ENCODE measurements at places on chromosomes 2 and 18.

DNA sequence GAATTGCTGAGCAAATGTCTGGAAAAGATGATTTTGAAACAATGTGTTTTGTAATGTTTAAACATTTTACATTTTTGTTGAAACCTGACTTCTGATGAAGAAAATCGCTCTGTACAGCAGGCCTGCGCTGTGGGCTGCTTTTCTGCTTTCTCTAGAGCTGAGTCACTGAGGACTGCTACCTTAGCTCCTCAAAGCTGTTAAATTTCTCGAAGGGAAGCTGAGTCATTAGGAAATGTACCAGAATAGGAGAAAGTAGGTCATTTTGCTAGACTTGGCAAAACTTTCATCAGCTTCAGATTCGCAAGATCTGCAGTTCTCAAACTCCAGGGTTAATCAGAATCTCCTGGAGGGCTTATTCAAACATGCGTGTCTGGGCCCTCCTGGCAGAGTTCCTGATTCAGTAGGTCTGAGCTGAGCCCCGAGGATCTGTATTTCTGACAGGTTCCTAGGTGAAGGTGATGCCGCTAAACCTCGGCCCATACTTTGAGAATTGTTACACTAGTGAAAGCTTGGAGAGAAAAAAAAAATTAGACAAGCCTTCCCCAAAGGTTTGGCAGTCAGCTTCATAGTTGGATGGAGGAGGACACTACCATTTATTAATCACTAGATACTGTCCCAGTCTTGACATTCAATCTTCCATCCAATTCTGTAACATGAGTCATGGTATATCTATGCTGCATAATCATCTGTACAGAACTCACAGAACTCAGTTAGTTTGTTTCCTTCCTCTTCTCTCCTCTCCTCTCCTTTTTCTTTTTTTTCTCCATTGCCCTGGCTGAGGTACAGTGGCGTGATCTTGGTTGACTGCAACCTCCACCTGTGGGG is 297.6 kb downstream of the PARD3B start:
- DNase-seq: peak; percentile 85

GRCh38 chr2:58649756-58650155 is 408.6 kb upstream of the FANCL start:
- DNase-seq: no peak

- peak; percentile 88 for DNase-seq
Observed at GRCh38 chr2:30367232-30368070, 79.6 kb upstream of the LCLAT1 start.

DNA sequence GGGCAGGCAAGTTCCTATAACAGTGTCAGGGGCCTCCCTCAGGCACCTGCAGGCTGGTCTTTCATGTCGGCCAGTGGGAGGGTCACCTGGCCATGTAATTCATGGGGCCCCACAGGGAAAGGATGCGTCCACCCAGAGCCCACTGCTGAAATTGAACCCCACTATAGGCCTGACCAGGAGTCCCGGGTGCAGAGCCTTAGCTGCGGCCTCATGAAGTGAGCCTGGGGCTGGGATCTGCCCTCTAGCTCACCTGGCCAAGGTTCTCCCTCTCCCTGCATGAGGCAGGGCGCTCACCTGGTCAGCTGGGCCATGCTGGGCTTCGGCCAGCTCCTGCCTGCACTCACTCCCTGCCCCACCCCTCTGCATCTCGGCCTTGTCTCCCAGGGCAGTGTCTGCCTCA is 41.1 kb downstream of the C1QL2 start:
- DNase-seq: no peak

GRCh38 chr18:55523001-55523400 is 65.0 kb downstream of the TCF4 start:
- no peak for DNase-seq

GRCh38 chr2:203867561-203868200 is at the start of gene CTLA4:
TSS of gene CTLA4 (plus strand) at chr2:203867771. CDS start at chr2:203867943, 172 bp downstream.
- no peak for DNase-seq

- no peak for DNase-seq
Observed at GRCh38 chr18:63306819-63307550, 12.6 kb downstream of the BCL2 start.

DNA sequence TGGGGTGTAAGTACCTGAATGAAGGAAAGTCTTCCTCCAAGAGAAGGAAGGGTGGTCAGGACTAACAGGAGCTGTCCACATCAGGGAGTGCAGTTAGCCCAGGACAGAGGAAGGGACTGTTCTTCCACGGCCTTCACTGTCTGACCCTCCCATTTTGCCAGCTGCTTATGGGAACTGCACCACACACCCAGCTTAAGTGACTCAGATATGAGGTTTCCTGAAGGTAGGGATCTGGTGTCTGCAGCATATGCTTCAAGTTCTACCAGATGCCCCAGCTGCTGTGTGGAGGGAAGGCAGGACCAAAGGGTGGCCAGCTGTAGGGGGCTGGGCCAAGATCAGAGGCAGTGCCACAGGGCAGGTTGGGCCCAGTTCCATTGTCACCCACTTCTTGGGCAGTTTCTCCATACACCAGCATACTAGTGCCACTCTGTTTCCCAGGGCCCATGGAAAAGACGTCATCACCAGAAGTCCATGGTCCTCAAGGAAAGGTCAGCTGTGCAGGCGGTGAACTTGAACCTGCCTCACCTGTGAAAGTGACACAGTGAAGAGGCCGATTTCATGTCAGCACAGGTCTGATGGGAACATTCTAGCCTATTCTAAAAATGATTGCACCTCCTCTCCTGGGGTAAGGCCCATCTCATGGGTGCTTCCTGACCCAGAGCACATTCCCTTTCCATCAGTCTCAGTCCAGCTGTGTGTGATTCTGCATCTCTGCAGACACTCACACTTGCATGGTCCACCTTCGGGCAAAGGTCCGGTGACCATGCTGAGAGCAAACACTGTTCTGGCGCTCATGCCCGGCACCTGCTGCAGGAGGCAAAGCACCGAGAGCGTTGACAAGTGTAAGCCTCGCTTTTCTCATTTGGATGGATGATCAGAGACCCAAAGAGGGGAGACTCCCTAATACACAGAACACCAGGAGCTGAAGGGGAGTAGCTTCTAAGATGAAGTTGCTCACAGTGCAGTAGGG is 68.0 kb downstream of the ACAA2 start:
- DNase-seq: no peak

DNA sequence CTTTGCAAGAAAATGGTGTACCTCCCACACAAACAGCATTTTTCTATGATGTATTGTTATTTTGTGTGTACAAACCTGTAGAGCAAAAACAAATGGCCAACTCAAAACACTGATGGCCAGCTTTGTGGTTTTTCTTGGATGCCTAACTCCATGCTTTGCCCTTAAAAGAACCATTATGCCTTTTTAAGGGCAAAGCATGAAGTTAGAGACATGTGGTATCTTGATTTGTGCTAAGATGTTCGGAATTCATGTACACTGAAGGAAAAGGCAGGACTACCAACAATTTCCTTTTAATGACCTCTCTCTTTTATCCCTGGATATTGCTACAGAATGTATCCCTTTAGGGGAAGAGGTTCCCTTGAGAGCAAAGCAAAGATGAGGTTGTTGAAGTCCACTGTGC is 273.6 kb downstream of the SCG2 start:
- DNase-seq: peak; percentile 38

DNA sequence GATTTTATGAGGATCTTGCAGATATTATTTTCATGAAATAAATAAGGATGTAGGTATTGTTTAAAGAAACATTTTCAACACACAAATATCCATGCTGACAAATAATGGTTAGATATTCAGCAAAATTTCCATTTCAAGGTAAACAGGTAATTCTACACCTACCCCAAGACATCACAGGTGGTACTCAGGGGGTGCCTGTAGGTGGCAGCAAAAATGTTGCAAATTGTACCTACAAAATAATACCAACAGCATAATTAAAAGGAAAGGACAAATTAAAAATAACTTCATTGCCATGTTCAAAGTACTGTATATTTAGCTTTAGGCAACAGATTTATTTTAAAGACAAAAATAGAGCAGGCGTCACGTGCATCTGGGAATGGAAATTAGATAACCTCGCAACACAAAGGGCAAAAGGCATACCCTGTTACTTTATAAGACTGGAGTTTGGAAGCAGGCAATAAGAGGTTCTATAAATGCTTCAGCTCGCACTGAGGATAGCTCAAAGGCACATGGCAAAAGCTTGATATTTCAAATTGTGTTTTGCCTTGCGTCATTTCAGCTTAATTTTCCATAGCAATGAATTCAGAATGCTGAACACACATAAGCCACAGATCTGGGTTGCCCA is 630.5 kb downstream of the TDRD15 start:
- DNase-seq: peak; percentile 12

DNA sequence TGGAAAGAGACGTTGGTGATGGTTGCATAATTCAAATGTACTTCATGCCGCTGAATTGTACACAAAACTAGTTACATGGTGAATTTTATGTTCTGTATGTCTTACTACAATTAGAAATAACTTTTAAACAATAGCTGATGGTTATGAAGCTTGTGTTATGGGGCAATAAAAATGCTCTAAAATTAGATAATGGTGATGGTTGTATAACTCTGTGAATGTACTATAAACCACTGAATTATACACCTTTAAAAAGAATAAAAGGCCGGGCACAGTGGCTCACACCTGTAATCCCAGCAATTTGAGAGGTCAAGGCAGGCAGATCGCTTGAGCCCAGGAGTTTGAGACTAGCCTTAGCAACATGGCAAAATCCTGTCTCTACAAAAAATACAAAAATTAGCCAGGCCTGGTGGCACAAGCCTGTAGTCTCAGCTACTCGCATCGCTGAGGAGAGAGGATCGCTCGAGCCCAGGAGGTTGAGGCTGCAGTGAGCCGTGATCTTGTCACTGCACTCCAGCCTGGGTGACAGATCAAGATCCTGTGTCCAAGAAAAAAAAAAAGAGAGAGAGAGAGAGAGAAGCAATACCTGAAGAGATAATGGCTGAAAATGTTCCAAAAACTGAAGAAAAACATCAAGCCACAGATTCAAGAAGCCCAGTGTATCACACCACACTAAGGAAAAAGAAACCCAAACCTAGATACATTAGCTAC is 6.3 kb downstream of the RNU4ATAC start:
- DNase-seq: no peak

- peak; percentile 37 for DNase-seq
Observed at GRCh38 chr18:34153711-34154110, 71.0 kb downstream of the NOL4 start.

DNA sequence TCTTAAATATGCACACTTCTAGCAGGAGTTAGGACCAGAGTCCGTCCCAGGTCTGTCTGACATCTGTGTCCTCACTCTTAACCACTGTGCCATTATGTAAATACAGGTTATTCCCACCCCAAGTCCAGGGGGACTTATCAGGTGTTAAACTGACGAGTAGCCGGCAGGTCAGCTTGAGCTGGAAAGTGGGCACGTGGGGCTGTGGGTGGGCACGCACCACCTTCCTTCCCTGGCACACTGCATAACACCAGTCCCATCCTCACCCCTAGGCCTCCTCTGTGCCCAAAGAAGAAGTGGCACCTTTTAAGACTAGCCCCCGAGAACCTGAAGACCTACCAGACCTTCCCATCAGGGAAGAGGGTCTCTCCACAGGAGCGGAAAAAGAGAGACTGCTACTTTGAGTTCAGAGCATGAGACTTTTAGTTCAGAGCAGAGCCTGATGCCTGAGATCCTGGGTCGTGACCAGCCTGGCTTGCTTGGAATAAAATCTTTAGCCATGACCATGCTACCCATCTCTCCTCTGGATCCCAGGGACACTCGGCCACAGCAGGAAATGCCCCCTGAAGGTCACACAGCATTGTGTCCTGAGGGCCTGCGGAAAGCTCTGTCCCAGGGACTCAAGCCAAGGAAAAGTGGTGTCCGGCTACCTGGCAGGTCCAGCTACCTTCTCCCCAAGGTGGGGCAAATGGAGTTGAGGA is 62.0 kb downstream of the CIB4 start:
- DNase-seq: no peak

DNA sequence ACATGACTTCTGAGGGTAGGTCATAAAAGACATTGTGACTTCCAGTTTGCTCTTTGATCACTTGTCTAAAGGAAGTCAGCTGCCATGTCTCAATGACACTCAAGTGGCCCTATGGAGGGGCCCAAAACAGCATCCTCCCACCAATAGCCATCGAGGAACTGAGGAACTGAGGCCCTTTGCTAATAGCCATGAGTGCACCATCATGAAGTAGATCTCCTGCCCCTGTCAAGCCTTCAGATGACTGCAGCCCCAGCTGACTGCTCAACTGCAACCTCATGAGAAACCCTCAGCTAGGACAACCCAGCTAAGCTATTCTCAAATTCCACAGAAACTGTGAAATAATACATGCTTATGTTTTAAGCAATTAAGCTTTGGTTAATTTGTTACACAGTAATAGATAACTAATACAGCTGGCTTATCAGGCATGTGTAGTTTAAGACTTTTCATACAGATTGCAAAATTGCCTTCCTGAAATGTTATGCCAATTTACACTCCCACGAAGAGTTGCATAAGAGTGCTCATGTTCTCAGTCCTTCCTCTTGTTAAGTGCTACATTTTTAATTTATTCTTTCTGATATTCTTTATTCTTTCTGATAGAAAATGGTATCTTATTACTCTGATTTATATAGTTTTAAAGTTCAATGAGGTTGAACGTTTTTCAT is 105.6 kb upstream of the NDUFV2 start:
- DNase-seq: no peak

GRCh38 chr18:59878644-59879043 is 21.2 kb upstream of the PMAIP1 start:
- DNase-seq: peak; percentile 64

DNA sequence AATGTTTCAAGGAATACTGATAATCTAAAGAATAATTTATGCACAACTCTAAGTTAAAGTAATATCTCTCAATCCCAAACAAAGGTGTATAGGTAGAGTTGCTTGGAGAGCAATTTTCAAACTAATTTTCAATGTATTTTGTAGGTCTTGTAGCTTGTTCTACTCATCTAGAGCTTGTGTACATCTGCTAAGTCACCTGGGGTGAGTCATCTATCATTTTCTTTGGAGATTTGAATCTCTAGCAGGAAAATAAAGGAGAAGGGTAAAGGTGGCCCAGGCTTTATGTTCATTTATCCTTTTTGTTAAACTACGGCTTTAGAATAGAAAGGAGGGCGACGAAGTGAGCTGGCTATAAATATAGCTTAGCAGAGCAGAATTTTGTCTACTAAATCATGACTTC is 76.8 kb upstream of the THUMPD2 start:
- DNase-seq: no peak

GRCh38 chr2:67216103-67216502 is 181.0 kb upstream of the ETAA1 start:
- no peak for DNase-seq

DNA sequence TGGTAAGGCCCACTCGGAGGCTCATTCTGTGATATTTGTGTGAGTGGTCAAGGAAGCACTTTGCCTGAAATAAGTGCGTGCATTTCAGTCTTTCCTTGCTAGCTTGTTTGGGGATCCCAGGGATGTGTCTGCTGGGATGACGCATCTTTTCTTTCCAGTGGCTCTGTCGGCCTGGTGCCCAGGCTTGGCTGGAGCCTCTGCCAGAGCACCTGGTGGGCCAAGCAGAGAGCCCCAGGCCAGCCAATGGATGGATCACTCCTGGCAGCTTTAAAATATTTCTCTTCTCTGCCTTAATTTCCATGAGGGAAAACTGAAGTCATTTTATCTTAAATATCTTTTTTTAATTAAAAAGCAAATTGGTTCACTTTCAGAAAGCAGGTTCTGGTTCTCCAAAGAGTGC is 501.8 kb upstream of the HS6ST1 start:
- DNase-seq: no peak

All from M059J (cell line).